GM12864 (cell line): ENCODE measurements at places on chromosomes 3 and 15.

- DNase-seq: no peak
These were observed 214.1 kb downstream of the SHQ1 start for GRCh38 chr3:72634128-72634527.

DNA sequence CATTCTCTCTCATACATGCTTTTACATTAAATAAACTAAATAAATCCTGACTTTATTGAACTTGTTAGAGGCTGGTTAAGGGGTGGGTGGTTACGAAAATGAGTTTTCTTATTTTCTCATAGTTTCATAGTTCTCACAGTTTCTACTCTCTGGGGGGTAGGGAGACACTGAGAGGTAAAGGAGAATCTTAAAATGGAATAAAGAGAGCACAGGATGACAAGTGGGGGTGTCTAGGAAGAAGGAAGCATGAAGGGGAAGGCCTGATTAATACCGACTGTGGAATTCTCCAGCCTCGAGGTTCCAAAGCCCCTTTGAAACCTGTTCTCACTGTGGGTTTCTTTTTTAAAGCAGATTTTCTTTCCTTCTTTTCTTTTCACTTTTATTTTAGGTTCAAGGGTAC is 66.4 kb upstream of the TRA2B start:
- no peak for DNase-seq

DNA sequence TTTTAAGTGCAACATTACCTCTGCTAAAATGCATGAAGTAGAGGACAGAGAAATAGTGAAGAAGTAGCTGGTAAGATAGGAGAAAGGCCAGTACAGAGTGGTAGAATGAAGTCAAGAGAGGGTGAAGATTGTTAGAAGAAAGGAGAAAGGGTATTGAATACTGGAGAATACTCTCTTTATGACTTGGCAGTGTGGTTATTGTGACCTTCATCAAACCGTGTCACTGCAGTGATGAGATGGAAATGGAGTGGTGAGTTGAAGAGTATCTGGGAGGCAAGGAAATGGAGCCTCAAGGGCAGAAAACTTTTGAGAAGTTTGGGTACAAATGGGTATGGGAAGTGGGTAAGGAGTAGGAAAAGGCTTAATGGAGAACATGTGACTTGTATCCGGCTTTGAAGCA is 24.7 kb downstream of the MINDY2 start:
- DNase-seq: no peak

- DNase-seq: no peak
These were observed 88.9 kb downstream of the CLSTN2 start for GRCh38 chr3:140023616-140024530.

DNA sequence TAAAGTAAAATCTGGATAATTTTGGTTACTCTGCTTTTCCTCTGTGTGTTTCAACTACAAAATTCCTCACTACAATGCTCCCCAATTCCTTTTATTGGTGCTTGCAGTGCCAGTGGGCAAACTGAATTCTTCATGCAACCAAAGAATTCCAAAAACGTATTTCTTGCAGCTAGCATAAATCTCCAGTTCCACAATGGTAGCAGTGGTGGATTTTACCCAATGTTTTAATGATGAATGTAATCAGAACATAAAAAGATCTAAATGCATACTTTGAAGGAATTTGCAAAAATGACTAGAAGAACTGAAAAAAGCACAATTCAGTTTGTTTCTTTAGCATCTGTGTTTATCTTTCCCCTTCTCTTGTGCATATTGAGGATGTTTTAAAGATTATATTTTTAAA is 359.6 kb upstream of the TPRG1 start:
- no peak for DNase-seq

DNA sequence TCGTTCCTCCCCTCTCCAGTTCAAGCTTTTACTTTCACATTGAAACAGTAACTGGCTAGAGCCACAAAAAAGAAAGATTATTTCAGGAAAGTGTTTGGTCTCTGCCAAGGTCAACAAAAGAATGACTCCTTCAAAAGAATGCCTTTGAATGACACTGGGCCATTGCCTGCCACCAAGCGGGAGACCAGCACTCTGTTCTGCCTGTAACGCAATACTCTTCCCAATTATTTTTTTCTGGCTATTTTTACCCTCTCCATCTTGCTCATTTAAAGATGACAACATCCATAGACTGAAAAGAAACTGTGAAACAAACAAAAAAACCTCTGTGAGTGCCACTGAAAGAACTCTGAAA is 37.3 kb downstream of the EHHADH start:
- no peak for DNase-seq

DNA sequence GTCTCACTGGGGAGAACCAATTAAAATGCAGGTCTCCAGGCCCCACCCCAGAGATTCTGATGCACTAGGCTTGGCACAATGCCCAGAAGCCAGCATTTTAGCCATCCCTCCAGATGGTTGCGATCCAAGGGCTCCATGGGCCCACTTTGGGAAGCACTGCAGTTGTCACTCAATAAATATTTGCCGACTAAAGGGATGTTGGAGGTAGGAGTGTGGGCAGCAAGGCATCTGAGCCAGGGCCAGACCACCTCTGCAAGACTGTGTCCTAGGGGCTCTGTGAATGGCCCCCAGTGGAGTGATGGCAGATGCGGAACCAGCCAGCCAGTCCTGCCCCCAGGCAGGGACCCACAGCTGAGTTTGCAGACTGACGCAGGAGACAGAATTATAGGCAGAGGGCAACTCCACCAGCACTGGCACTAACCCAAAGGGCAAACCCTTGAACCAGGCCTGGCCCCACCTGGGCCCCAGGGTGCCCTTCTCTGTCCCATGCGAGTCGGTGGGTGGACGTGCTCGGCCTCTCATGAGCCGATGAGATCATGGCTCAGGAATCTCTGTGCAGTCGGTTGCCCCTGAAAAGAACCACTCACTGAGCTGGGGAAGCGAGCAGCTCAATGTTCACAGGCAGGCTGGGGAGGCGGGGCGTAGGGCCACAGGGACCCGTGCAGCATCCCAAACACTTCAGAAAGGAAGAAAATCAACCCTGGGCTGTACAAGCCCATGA is 49.7 kb downstream of the SEMA5B start:
- no peak for DNase-seq

GRCh38 chr3:15361494-15362214 is 29.3 kb upstream of the SH3BP5 start:
- peak; percentile 97 for DNase-seq

- DNase-seq: no peak
These were observed 119.8 kb downstream of the SHQ1 start for GRCh38 chr3:72728329-72728889.

- DNase-seq: no peak
These were observed 5.2 kb downstream of the GPX1 start for GRCh38 chr3:49352890-49353421.

DNA sequence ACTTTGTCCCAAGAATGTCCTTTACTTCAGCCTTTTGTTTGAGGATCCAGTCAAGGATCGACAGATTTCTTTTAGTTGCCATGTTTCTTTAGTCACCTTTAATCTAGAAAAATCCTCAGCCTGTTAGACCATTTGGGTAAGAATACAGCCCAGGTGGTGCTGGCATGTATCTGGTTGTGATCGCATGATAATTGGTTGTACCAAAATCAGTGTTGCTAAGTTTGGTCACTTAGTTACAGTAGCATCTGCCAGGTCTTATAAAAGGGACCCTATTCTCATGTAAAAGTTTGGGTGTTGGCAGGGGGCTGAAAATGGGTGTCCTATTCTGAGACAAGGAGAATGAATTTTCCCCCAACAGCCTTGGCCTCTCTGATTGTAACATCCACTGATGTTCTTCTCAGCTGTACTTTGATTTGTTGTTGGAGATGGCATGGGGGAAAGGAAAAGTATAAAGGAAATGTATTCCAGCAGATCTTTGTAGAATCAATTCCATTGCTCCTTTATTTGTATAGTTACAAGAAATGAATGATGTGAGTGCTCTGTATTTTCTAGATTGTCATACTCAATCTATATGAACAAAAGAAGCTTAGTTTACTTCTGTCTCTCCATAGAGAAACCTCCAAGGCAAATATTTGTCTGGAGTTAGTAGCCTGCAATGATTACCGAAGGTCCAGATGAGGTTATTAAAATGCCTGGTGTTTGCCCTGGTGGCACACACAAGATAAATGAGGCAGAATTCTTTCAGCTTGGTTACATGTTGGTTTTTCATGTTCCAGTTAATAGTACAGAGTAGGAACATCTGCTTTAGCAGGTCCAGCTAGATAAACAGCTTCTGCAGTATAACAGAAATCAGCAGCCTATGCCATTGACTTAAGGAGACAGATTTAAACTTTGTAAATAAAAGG is 65.7 kb downstream of the CMTM8 start:
- DNase-seq: no peak

GRCh38 chr3:14057701-14058100 is 67.0 kb downstream of the CHCHD4 start:
- no peak for DNase-seq

DNA sequence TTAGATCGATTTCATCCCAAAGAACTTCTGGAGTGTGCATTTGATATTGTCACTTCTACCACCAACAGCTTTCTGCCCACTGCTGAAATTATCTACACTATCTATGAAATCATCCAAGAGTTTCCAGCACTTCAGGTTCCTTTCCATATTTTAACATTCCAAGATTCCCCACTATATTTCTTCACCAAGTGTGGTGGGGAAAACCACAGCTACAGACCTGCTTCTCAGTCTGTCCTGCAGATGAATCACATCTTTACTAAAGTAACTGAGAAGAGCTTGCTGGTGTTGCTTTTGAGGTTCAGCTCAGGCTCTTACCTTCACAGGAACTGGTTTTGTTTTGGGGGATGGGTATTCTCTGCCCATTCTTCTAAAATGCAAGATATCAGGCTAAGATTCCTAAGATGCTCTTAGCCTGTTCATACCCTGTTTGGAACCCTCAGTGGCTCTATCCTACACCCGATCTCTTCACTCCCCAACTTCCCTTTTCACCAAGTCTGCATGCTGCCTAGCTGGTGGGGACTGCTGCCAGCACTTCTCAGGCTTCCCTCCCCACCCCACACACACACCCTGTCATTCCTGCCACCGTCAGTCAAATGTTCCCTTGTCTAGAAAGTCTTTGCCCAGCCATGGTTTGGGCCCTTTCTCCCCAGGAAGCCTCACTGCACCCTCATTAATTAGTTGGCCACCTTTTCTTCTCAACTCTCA is 30.8 kb downstream of the SRP14 start:
- DNase-seq: no peak

GRCh38 chr3:23811919-23812318 is 6.2 kb downstream of the UBE2E1 start:
- DNase-seq: no peak

DNA sequence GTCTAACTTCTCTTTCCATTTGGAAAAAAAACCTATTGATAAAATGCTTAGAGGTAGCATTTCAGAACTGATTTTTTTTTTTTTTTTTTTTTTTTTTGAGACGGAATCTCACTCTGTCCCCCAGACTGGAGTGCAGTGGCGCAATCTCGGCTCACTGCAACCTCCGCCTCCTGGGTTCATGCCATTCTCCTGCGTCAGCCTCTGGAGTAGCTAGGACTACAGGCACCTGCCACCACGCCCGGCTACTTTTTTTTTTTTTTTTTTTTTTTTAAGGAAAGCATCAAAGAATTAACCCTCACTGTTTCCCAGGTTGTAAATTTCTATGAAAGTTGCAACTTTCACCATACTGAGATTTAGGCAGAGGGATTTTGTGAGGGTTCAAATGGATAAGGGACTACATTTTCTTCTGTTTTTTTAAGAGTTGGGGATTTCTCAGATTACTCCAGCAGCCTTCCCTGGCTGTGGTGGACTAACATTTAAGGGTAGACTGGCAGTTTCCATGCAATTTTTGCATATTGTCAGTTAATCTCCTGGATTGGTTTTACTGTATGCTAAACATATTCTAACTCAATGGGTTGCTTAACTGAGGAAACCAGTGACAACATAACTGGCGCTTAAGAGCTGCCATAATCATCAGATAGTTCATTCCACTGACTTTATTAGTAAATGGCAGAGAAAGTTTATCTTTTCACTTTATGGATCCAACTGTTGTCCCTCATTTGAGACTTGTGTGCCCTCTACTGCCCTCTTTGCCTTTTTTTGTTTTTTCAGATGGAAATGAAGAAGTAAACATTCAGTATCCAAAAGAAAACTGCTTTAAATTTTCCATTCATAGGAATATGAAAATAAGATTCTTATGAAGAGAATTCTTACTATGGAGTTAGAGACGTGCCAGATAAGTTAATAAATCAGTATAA is 93.7 kb downstream of the NPTN start:
- DNase-seq: no peak

- DNase-seq: peak; percentile 19
These were observed 629.6 kb downstream of the PYDC2 start for GRCh38 chr3:192090586-192090985.

DNA sequence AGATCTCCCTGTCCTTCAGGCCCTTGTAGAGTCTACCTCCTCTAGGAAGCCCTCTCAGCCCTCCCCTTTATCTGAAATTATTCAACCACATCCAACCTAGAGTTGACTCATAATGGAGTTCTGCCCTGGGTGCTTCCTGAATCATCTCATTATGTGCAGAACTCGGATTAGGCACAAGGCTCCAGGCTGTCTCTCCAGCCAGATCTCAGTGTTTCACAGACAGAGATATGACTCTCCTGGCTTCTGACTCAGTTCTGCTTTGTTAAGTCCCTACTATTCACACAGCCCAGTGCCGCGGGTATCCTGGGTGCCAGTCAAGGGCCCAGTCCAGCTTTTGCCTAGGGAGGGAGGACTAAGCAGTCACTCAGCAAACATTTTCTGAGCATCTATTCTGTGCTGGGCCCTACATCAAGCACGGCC is 9.3 kb downstream of the STRA6 start:
- no peak for DNase-seq

GRCh38 chr3:194554473-194555123 is 67.8 kb upstream of the ATP13A3 start:
- DNase-seq: no peak

- peak; percentile 3 for DNase-seq
These were observed 214.9 kb upstream of the ARRDC4 start for GRCh38 chr15:97745481-97746071.

DNA sequence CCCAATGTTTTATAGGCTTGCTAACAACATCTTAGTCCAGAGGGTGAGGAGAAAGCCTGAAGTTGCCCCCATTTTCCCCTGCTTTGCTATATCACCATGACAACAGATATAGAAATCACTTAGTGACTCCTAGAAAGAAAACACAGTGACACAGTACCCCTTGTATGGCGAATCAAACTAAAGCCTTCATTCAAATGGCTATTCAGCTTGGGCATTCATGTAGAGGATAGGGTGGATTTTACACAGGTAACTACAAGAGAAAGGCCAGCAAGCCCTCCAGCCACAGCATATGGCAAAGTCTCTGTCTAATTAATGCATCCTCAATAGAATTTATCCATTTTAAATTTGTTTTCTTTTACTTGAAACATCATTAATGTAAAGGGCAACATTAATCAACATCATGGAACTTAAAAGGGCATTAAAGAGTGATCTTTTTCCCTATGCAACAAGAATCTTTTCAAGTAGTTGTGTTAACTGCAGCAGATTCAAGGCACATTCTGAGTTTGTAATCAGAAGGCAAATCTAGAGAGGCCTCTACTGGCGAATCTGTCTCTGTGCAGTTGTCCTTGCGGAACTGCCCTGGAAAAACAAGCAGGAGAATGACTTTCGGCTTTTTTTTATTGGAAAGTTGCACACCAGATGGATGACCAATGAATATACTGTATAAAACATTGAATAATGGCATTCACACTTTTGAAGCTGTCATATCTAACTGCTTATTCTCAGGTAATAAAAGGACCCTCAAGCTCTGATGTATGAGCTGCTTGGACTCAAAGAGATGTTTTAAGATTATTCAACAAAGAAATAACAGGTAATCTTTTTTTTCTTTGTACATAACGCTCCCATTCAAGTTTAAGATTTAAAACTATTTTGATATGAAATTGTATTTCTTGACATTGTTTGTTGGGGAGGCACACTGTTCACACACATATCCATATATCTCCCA is 621.7 kb upstream of the AGTR1 start:
- no peak for DNase-seq
